Progenitor cell of endocrine pancreas (in vitro differentiated cells): ENCODE measurements at places on chromosomes 1 and 21. TPM values are rescaled to one million over a fixed set of nuclear protein-coding genes. Genes with fewer than 3 reads are reported as not detected.
A peak's percentile ranks its signal among the peaks of the same experiment; 100 is the strongest.

Gene VHLL
- total RNA-seq: 0.46 TPM in 1 of 2 replicates, not detected in the other

Gene DAB1
- total RNA-seq: 4.8 and 6.8 TPM in 2 replicates

DNA sequence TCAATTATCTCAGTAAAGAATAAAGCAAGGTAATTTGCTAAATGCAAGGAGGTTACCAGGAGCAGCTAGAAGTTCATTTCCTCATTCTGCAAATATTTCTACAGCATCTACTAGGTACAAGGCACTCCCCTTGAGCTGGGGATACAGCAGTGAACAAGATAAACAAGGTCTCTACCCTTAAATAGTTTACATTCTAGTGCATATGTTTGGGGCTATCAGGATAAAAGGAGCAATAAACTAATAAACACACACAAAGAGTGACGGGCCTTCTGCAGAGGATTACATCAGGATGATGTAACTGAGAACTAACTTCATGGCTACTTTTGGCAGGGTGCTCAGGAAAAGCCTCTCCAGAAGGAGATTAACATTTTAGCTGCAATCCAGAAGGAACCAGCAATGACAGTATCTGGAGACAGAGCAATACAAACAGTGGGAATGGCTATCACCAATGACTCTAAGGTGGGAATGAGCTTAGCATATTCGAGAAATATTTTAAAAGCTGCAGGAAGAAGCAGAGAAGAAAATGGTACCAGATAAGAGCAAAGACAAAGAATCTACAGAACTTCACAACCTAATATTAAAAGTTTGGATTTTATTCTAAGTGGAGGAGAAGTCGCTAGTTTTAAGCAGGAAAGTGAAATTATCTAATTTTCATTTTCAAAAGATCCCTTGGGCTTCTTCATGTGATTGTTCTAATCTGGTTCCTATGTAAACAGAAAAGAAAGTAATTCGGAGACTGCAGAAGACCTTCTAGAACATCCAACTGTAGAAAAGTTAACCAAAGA lies 25.8 kb downstream of the TP53BP2 start:
- H3K27me3 ChIP-seq: no peaks in the 10 kb centered on the region
- DNase-seq: no peak
- no peak overlapping the region for H3K4me3 ChIP-seq

Gene ZMYND12
- total RNA-seq: 0.89 and 2.0 TPM in 2 replicates

Gene FCER1G
- total RNA-seq: 0.60 and 1.5 TPM in 2 replicates

DNA sequence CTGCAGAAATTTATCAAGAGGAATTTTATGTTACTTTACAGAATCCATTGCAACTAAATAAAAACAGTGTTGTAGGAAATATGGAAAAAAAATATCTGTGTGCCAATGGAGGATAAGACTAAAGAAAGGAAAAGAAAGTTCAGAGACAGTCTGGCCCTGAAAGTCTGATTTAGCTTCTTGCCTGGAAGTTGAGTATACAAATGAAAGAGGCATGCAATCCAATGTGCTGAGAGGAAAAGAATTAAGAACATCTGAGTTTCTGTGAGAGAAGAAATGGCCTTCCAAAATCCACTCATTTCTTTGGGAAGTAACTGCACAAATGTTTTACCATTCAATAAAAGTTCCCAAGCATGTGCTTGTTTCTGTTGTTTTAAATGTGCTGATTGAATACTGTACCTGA lies 65.1 kb downstream of the LHX9 start:
- H3K36me3 ChIP-seq: no peaks in the 10 kb centered on the region
- H3K27me3 ChIP-seq: no peaks in the 10 kb centered on the region
- no peaks in the 10 kb centered on the region for H3K4me1 ChIP-seq
- no peak overlapping the region for H3K4me3 ChIP-seq
- no peak for DNase-seq
- H3K27ac ChIP-seq: no peak overlapping the region

Gene AMPD1
- not detected in 2 replicates for total RNA-seq

DNA sequence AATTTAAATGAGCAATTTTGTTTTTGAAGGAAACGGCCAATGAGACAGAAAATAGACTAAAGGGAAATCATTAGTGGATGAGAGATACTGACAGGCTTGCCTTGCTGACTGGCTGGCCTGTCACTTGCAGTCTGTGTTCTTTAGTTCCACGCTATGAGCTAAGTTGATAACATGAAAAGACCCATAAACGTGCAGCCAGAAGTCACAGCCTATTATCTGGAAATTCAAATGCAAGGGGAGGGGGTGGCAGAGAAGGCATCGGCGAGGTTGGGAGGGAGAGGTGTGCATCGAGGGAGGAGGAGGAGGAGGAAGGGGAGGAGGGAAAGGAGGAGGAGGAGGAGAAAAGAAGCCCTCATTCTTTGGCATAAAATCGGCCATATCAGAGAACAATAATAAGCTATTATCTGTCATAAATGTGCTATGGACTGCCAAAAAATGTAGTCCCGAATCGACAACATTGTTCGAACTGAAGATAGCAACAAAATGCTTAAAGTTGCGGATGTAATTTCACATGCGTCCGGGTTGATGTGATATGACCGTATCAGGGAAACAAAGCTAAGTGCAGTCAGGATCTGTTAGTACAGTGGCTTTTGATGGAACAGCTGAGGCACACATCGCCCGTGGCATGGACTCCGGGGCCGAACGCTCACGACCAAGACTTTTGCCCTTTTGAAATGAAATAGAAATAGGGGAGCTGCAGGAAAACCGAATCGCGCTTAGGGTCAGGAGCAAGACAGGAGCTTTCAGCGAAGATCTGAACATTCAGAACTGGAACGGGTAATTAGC lies 11.6 kb upstream of the BARHL2 start:
- DNase-seq: no peak
- peaks cover 98% of the 10 kb centered on the region for H3K27me3 ChIP-seq
- H3K27ac ChIP-seq: peak overlapping the region; percentile 80
- no peak overlapping the region for H3K4me3 ChIP-seq
- H3K36me3 ChIP-seq: no peaks in the 10 kb centered on the region

DNA sequence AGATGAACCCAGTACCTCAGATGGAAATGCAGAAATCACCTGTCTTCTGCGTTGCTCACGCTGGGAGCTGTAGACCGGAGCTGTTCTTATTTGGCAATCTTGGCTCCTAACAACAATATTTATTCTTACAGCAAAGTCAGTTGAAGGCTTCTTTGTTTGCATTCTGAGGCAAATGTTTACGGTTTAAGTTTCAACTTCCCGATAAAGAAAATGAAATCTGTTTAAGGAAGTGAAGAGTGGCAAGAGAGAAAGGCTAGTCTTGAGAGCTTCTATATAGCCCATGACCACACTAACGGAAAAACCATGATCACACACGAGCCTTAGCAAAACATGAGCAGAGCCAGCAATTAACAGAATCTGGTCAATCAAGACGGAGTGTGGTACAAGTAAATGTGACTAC lies 122.6 kb upstream of the ZNHIT6 start:
- no peaks in the 10 kb centered on the region for H3K27me3 ChIP-seq
- H3K27ac ChIP-seq: no peak overlapping the region
- H3K4me1 ChIP-seq: no peaks in the 10 kb centered on the region
- no peak for DNase-seq
- H3K36me3 ChIP-seq: no peaks in the 10 kb centered on the region
